Tibial artery (tissue), 4 donors: ENCODE measurements at places on chromosomes 6 and 20.

DNA sequence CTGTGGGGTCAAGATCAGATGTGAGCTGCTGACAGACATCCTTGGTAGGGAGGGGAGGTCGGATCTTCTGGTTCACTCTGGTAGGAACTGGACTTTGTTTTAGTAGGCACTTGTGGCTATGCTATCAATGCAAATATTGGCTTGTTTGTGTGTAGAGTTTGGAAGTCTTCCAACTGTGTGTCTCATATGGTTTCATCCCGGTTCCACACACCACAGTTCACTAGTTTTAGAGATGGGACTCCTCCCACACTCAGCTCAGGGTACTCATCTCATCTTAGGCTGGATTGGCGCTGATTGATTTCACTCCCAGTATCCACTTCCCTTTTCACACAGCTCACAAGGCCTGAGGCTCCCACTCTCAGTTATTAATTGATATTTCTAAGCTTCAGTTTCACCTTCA, 161.3 kb downstream of the THBS2 start:
- no peak for DNase-seq

GRCh38 chr6:151408858-151409257, 17.5 kb upstream of the ZBTB2 start:
- DNase-seq, result no peak

GRCh38 chr20:13355411-13355810, 134.3 kb downstream of the ISM1 start:
- no peak for DNase-seq

DNA sequence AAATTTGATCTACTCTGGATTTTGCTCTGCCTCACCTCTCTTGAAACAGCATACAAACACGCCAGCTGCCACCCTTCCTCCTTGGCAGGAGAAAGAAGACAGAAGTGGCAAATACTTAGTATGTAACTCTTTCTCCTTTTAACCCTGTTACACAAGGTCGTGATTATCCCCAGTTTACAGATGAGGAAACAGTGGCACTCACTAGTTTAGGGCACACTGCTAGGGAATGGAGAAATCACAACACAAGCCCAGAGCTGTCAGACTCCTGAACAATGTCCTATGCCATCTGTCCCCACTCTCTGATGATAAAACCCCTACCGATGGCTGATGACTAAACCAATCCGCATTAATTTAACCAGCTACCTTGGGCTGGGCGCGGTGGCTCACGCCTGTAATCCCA, 79.7 kb downstream of the FGD2 start:
- DNase-seq, result no peak

- no peak for DNase-seq
Measured at GRCh38 chr20:33812908-33813462, 1.8 kb downstream of the CHMP4B start.

DNA sequence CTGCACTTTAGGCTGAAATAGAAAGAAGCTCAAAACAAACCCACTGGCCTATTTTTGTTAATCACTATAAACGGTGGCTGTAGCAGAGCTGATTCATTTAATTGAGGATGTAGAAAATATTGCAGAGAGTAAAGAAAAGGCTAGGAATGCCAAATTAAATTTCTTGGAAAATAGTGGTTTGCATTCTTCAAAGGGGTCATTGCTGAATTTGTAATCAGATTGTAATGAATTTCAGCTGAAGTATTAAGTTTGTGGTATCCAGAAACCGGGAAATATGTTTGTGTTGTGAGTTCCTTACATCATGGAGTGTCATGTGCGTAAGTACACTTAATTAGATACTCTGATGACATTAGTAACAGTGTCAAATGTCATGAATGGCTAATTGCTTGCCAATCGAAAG, 203.0 kb downstream of the SAMD5 start:
- DNase-seq, result no peak

DNA sequence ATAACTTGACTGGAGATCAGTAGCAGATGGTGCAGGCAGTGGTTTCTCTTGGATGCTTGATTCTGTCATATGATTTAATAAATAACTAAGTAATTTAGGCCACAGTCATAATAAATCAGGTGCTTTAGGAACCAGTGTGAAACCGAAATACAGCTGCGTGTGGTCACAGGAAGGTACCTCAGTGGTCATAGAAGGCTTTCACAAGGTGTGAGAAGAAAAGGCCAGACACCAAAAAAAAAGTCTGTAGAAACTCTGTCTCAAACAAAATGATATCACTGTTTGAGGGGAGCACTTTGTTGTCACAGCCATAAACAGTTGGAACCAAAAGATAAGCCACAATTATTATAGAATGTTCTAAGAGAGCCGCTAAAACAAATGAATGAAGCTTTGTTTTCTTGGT, 56.5 kb downstream of the ARMC2 start:
- DNase-seq, result no peak

DNA sequence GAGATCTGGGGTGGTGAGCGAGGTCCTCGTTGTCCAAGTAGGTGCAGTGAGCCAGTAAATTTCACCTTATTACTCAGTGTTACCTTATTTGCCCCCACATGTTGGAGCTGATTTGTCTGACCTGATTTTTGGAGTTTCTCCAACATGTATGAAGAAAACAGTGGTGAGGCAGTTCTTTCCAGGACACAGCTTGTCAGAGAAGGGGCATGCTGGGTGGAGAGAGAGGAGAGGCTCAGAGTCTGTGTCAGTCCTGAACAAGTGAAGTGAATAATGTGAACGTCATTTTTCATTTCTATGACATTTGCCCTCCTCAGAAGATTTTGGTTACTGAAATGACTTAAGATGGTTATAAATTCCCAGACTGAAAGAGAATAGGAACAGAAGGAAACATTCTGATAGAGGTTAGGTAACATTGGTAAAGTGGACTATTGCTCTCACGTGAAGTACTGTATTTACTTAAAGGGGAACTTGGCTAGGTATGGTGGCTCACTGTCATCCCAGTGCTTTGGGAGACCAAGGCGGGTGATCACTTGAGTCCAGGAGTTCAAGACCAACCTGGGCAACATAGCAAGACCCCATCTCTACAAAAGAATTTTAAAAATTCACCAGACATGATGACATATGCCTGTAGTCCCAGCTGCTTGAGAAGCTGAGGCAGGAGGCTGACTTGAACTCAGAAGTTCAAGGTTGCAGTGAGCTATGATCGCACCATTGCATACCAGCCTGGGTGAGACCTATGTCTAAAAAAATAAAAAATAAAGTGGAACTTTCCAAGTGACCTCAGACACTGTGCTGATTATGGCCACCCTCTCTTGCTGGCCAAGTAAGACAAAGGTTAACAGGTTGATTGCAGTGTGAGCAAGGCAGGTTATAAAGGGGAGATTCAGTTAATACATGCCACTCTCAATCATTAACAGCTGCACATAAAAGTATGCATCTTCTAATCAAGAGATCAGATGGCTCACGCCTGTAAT, 184.3 kb downstream of the EDN1 start:
- no peak for DNase-seq

DNA sequence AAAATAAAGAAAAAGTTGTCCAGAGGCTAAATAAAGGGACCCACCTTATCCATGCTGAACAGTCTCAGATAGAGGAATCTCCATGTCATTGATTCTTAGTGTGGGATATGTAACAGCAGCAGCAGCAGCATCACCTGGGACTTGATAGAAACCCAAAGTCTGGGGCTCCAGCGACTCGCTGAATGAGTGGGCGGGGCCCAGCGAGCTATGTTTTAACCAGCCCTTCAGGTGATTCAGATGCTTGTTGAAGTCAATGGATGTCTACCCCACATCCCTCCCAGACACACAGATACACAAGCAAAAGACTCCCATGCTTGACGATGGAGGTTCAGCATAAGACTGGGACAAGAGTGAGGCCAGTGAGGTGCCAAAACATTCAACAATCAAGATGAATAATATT, 298.6 kb downstream of the UBE3D start:
- DNase-seq, result no peak

- no peak for DNase-seq
Measured at GRCh38 chr20:2248837-2249236, 47.0 kb upstream of the TGM3 start.

- peak; percentile 99 for DNase-seq
Measured at GRCh38 chr6:35259194-35259947, at the start of gene ZNF76. TSS of gene ZNF76 (plus strand) at chr6:35259735. CDS start at chr6:35281152, 21,417 bp downstream.

DNA sequence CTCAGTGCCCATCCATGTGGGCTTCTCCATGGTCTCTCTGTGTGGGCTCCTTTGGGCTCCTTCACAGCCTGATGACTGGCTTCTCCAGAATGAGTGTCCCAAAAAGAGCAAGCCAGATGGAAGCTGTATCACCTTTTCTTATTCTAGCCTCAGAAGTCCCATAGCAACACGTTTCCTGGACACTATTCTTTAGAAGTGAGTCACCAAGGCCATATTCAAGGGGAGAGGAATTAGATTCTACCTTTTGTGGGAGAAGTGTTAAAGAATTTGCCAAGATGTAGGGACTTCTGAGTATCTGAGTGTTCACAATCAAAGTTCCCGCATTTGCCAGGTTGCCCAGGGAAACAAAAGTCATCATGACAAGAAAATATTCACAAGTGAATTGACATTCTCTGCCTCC, 20.7 kb upstream of the TBC1D22B start:
- no peak for DNase-seq

DNA sequence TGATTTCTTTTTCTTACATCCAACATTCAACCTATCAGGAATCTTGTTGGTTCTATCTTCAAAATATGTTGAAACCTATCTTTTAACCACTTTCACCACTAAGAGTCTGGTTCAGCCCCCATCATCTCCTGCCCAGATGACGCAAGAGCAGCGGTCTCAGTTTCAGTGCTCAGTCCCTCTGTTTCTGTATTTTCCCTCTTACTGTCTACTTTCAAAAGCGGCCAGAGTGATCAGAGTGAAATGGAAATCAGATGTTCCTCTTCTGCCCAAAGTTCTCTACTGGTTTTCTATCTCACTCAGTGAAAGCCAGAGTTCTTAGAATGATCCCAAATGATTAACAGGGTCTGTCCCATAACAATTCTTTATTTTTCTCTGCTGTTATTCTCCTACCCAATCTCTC, 147.9 kb upstream of the PDE7B start:
- no peak for DNase-seq

DNA sequence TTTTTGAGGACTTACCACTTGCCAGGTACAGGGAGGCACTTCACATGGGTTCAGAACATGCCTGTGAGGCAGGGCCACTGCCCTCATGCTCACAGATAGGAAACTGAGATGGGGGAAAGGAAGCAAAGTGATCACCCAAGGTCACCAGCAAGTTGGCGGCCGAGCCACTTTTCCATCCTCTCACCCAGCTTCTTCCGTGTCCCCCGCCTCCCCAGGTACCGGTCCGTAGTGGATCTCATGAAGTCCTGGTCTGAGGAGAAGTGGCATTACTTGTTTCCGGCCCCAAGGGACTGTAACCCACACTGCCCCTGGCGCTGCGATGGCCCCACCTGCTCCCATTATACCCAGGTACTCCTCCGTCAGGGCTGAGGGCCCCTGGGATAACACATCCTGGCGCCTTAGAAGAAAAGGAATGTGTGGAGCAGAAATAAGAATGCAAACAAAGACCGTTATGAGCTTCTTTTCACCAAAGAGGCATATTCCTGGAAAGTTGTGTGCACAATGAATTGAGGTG, 6.4 kb downstream of the R3HDML start:
- DNase-seq, result no peak

- no peak for DNase-seq
Measured at GRCh38 chr6:13234130-13234529, 94.2 kb downstream of the TBC1D7 start.

DNA sequence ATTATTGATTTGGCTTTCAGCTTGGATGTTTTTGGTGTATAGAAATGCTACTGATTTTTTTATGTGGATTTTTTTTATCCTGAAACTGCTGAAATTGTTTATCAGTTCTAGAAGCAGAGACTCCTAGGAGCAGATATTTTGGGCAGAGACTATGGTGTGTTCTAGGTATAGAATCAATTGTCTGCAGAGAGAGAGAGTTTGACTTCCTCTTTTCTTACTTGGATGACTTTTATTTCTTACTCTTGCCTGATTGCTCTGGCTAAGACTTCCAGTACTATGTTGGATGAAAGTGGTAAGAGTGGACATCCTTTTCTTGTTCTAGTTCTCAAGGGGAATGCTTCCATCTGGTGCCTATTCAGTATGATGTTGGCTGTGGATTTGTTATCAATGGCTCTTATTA, 370.6 kb downstream of the PHF3 start:
- no peak for DNase-seq

- DNase-seq, result no peak
Measured at GRCh38 chr20:33662172-33662571, at the start of gene C20orf144. TSS of gene C20orf144 (plus strand) at chr20:33662327. CDS start at chr20:33662346, 19 bp downstream.

DNA sequence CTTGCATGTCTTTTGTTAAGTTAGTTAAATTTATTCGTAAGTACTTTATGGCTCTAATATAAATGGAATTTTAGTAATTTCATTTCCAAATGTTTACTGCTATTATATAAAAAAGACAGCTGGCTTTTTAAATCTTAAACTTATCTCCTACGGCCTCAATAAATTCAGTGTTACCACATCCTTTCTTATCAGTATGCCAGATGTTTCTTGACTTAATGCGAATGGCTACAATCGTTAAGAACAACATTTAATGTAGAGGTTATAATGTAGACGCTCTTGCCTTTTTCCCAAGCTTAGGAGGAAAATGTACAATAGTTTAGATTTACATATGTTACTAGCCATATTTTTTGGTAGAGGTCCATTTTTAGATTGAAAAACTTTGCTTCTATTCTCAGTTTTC, 659.4 kb downstream of the TENT5A start:
- no peak for DNase-seq

DNA sequence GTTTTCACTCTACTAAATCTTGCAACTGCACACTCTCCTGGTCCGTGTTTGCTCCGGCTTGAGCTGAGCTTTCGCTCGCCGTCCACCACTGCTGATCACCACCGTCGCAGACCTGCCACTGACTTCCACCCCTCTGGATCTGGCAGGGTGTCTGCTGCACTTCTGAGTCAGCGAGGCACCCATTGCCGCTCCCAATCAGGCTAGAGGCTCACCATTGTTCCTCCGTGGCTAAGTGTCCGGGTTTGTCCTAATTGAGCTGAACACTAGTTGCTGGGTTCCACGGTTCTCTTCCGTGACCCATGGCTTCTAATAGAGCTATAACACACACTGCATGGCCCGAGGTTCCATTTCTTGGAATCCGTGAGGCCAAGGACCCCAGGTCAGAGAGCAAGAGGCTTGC, 98.6 kb upstream of the GPR6 start:
- DNase-seq, result no peak

DNA sequence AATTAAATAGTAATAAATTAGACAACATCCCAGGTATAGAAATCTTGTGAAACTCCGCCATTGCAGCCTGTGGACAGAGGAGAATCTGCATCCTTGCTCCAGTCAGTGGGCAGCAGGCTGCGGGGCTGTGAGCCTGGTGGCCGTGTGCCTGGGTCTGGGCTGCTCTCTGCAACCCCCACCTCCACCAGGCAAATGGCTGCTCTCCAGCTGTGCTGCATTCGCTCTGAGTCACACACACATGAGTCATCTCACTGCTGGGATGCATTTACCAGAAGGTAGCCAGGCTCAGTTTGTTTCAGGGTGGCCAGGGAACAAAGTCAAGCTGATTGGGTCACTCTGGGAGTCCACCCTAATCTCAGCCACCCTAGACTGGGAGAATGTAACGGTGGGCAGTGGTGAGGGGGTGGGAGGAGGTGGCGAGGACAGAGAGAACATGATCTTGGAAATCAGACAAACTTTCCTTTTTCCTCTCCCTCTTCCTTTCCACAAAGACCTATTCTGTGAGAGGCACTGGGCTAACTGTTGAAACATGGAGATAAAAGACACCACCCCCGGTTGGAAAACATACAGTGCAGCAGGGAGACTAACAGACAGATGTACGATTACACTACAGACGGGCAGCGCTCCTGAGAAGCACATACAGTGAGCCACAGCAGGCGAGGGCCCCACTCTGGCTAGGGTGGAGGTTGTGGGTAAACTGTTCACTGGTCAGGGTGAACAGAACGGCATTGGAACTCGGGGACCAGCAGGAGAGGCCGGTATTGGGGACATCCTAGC, 59.2 kb downstream of the TRAM2 start:
- DNase-seq, result peak; percentile 95
